ENCODE measurements at places on chromosomes 5 and 9.
A peak's percentile ranks its signal among the peaks of the same experiment; 100 is the strongest.

DNA sequence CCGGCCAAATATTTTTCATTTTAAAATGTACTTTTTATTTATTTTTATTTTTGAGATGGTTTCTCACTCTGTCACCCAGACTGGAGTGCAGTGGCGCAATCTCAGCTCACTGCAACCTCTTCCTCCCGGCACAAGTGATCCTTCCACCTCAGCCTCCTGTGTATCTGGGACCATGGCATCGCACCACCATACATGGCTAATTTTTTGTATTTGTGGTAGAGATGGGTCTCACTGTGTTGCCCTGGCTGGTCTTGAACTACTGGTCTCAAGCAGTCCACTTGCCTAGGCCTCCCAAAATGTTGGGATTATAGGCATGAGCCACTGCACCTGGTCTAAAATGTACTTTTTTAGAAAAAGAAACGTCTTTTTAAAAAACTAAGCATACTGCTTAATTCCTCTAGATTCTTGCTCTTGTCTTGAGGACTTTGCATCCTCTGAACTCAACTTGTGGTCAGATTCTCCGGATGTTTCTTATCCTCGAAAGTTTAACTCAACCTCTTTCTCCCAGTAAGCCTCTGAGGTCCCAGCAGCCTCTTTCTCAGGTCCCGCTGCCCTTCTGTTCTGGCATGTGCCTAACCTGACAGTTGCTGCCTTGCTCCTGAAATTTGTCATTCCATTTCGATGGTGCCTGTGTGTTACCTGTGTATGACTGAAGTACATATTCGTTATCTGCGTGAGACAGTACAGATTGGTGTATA lies 63.0 kb downstream of the TRIO start:
- no peak for DNase-seq

GRCh38 chr9:134725605-134725940 lies 84.0 kb downstream of the COL5A1 start:
- DNase-seq, result peak; percentile 16

DNA sequence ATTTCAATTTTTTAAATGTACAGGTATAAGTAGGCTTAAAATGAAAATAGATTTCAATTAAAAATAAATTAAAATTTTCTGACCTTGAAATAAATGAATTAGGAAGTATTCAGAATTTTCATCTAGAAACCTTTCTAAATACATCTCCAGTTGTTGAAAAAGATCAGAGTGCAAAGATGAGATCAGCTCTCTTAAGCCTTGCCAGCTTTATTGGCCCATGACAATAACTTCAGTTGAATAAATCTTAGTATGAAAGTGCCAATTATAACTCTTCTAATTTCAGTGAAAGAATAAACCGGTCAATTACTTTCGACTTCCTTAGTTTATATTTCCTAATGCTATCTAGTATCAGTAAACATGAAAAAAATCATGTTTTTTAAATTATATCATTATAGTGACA lies 117.4 kb downstream of the FBXL17 start:
- no peak for DNase-seq

DNA sequence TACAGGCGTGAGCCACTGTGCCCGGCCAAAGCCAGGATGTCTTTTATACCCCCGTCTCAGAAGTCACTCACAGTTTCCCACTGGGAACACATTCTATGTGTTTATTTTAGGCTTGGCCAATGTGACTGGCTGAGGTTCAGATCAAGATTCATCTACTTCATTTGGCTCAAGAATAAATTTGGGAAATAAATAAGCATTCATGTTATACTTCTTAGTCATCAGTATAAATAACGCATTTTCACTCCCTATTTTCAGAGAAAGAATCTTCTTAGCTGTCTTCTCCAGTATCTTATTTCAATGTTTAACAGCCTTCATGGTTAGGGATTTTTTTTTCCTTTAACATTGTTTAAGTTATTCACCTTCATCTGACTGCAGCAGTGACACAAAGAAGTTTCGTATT lies 11.8 kb downstream of the S100Z start:
- no peak for DNase-seq

- DNase-seq, result no peak
Observed at GRCh38 chr5:141412854-141413539, at the start of gene PCDHGA10. Gene PCDHGA10 (plus strand): TSS chr5:141412987. CDS start chr5:141413176, 189 bp downstream.

DNA sequence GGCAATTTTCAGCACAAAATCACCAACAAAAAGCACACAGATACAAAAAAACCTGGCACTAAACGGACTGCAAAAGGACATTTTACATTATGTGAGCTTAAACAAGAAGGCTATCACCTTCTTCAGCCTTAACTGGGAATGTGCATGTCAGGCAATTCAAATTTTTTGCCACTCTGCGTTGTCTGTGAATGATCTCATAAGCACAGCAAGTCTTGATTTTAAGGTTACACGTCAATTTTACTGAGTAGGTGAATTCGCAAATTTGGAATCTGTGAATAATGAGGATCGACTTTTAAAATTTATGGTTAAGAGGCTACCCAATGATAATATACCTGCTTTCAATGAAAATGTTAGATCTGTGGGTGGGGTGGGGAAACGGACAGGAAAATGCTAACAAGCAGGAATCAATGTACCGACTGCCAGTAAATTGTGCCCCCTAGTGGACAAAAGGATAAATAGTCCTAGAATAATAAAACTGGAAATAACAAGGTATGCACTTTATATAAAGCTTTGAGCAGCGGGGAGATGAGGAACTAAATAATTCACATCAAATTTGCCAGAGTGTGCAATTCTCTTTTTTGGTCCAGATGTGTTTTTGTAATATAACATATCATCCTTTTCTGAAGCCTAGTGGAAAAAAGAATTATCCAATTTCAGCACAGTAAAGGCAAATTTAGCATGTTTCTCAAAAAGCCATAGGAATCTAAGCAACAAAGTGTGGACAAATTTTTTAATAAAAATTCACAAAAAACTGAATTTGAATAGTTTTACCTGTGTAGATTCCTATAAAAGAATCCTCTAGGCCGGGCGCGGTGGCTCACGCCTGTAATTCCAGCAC lies 20.5 kb downstream of the EQTN start:
- no peak for DNase-seq

DNA sequence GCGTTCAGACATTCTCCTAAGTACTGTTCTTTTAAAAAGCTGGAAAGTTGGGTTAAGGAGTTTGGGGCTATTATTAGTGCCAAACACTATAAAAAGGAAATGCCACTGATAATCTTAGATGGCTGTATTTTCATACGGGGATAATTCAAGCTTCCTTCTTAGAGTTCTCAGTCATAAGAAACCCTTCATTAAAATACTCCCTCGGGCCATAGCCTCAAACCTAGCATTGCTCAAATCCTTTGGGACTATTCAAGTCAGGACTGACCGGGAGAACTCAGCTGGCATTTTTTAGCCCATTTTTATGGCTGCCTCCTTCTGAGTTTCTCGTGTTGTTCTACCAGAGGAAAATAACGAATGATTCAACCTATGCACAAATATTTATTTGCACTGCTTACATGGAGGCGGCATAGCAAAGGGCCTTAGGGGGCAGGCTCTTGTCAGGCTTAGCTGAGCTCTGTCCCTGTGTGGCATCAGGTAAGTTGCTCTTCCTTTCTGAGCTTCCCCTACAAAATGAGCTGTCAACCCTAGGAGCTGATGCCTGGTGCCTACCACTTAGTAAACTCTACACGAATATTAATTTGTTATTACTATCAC lies 33.5 kb upstream of the ADAM19 start:
- DNase-seq, result no peak

- no peak for DNase-seq
Observed at GRCh38 chr5:77663090-77663863, 24.8 kb upstream of the OTP start.

GRCh38 chr5:173928871-173929574 lies 40.9 kb downstream of the CPEB4 start:
- DNase-seq, result no peak
